ENCODE measurements at places on chromosomes 3 and 15.

- no peak for DNase-seq
Measured at GRCh38 chr15:99071091-99071680, 33.7 kb upstream of the SYNM start.

DNA sequence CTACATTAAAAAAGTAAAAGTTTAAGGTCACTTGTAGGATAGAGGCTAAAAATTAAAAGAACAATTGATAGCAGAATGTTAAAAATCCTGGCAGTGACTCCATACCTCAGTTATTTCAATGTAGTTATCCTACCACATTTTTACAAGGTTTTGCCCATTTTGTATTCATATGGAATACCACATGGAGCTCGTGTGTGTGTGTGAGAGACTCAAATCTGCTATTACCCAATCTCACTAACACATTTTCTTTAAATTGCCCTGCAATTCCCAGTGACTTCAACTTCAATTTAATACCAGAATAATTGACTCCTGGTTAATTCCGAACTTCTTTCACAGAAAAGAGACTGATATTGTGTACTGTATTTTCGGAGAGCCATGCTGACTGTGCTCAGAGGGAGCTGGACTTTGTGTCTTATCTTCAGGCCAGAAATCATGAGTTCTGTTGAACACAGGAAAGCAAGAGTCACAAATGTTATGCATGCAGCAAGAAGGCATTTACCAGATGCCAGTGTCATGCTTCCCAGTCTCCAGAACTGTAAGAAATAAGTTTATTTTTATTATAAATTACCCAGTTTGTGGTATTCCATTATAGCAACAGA, 529.0 kb upstream of the NECTIN3 start:
- DNase-seq = no peak

- no peak for DNase-seq
Measured at GRCh38 chr3:61802772-61803171, 241.4 kb downstream of the PTPRG start.

DNA sequence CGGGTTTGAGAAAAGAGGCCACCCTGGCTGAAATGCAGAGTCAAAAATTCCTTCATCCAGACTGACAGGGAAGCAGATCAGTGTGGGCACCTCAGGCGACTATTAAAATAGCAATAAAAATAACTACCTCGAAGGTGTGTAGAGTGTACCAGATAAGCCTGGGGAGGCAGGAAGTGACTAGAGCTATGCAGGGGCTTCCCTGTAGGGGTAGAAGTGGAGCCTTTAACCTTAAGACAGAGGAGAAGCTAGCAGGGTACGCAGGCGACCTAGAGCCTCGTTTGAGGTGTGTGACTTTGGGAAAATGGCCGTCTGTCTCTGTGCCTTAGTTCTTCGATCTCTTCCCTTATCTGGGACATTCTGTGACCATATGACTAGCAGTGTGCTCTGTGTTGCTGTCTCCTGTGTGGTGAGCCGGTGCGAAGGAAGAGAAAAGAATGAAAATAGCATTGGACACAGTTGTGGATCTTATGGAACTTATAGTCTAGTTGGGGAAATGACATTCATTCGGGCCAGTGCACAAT, 17.6 kb downstream of the BHLHE40 start:
- DNase-seq = no peak

GRCh38 chr3:96584066-96584465, 230.3 kb upstream of the EPHA6 start:
- no peak for DNase-seq

DNA sequence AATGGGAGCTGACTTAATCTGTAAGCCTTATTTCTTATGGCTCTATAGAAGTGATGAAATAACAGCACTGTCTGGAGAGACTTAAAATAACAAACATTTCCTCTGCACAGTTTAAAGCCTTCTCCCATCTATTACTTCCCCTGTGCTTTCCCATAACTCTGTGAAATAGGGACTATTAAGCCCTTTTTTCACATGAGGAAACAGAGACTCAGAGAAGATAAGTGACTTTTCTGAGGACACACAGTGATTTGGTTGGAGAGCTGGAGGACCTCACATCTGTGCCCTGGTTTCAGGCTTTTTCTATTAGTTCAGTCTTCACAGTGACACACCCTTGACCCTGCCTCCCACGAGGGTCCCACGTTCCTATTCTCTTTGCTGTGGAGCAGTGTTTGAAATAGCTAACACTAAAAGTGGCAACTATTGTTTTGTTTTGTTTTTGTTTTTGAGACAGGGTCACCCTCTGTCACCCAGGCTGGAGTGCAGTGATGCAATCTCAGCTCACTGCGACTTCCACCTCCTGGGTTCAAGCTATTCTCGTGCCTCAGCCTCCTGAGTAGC, 82.9 kb downstream of the ST6GAL1 start:
- no peak for DNase-seq

- no peak for DNase-seq
Measured at GRCh38 chr3:141377377-141377776, 9.1 kb downstream of the ZBTB38 start.

DNA sequence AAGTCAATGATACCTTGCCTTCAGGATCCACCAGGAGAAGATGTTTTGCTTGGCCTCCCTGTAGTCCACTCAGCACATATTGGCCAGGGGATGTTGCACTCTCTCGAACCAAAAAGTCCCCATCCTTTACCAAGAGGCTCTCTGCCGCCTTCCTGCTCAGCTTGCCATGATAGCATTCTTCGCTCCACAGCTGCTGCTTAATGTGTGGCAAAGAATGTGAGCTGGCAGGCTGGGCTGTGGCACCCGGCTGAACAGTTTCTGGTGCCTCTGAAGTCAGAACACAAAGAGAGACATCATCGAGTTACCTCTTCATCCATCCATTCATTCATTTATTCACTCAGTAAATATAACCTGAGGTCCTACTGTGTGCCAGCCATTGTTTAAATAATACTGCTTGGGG, 23.9 kb upstream of the CEP152 start:
- no peak for DNase-seq

GRCh38 chr3:175512700-175513099, 653.6 kb downstream of the NAALADL2 start:
- DNase-seq = no peak

- DNase-seq = no peak
Measured at GRCh38 chr3:158452334-158452733, 118.7 kb upstream of the MLF1 start.

GRCh38 chr3:42852441-42852840, 23.2 kb downstream of the CYP8B1 start:
- no peak for DNase-seq

DNA sequence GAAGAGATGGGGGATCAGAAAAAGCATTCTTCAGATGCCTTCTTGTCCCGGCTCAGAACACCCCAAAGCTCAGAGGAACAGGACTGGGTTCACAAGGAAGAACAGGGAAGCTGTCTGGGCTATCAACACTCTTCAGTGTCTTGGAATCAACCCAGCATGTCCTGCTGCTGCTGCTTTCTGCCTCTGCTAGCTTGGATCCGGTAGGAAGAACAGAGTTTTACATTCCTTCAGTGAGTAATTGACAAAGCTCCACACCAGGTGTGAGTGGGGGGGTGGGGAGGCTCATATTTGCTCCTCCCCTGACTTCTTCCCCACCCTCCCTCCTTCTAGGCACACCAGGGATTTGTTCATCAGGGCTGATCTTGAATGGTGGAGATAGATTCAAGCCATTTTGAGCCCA, 13.1 kb upstream of the ETV5 start:
- DNase-seq = no peak

All from stimulated activated CD4-positive, alpha-beta T cell treated with anti-CD3 and anti-CD28 coated beads, TNF-alpha, amount 100 ng/mL, for 24 hours (primary cell).